GM10248 (cell line): ENCODE measurements at places on chromosomes 13 and 19.
A peak's percentile ranks its signal among the peaks of the same experiment; 100 is the strongest.

GRCh38 chr19:48511800-48512503, at the start of gene LMTK3:
TSS of gene LMTK3 (minus strand) at chr19:48511835. CDS start at chr19:48511576, 259 bp downstream.
- peak; percentile 65 for DNase-seq

DNA sequence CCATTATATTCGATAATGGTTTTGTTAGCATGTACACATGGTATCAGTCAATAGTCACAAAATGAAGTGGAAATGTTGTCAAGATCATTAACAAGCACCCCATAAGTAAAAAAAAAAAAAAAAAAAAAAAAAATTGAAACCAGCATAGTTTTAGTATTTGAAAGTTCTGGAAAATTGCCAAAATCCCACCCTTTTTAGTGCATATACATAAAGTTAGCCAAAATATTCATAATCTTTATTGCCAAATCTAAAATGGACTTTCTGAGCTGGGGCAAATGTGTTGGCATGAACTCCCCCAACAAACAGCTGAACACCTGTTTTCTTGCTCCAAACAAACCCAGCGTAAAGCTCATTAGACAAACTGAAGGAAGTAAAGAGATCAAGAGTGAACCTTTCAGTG, 73.9 kb downstream of the MZT1 start:
- no peak for DNase-seq

DNA sequence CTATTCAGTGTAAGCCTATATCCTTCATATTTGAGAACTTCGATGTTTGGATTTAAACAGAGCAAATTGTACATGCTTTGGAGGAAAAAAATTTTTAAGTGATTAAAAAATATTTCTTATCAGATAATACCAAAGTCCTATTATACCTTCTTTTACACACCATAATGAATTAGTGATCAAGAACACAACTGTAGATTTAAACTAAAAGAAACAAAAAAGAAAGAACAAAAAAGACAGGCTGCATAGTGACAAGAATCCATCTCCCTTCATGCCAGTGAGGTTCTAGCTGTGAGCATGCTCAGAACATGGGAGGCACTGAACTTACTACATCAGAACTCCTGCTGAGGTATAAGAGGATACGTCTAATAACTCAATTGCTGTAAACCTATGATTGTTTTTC, at the start of gene RXFP2:
RXFP2 (plus strand) TSS at position 301 of the 400 bp plus-strand sequence; CDS start at position 388, 87 bp downstream.
- DNase-seq, result no peak

DNA sequence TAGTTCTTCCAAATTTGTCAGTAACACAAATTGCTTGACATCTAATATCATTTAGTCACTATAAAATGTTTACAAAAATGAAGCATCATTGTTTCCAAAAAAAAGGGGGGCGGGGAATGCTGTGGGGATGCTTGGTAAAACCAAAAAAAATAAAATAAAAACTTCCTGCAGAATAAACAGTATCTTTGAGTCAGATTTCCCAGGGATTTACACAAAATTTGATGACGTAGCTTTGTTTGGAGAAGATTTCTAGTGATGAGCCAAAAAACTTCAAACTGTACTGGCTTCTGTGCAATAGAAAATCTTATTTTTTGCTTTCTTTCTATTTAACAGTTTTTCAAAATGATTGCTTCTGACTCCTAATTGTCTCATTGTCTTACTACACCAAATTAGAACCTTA, 80.0 kb downstream of the MZT1 start:
- no peak for DNase-seq

GRCh38 chr19:4316956-4317355, 12.6 kb downstream of the FSD1 start:
- DNase-seq, result no peak

DNA sequence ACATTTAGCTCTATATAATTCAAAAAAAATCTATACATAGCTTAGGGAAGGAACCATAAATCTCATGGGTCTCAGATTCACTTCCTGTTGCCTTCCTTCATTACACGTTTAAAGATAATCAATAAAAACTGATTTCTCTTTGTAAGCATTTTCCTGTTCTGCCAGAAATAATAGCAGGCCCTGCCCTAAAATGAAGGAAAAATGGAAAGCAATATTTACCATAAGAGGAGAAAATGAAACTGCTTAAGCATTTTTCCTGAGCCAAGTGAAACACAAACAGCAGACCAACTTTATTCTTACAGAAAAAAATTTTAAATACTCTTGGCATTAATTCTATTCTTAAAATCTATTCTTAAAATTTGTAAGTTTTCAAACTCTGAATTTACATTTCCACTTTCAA, 4.0 kb downstream of the LHFPL6 start:
- DNase-seq, result no peak
